ENCODE measurements at places on chromosomes 11 and 22.

GRCh38 chr11:119062779-119063178, 4.8 kb upstream of the VPS11 start:
- no peak for DNase-seq

DNA sequence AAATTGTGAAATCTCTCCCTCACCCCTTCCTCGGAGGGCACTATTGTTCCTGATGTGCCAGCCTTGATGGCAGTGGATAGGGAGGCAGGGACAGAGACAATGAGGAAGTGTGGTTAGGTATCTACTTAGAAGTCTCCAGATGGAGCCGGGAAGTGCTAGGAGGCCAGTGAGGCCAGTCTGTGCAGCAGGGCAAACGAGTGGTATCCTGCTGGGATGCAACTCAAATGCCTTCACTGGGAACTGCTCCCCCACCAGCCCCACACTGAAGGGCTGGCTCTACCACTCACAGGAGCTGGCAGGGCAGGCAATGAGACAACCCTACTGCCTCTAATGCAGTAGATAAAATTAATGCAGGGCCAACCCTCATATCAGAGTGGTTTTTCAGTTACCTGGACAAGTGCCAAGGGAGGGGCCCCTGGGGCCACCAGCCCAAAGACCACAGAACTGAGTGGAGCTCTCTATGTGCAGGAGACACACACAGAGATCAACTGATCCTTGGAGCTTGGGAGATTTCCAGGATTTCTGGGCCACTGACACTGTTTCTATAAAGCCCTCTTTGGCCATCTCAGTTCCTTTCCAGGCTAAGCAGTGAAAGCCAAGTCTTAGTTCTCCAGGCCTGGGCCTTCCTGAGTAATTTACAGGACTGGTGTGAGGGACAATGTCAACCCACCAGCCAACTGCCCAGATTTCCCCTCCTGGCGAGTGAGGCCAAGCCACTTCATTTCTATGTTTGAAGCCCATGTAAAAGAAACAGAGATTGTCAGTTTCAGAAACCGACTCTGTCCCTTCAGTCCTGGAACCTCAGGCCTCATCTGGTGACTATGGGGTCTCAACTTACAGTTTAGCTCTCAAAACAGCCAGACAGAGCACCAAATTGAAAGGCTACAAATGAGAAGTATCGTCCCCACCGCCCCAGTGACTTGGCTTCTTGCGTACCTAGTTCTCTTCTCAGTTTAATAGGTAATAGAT, 4.1 kb downstream of the MIF start:
- no peak for DNase-seq

DNA sequence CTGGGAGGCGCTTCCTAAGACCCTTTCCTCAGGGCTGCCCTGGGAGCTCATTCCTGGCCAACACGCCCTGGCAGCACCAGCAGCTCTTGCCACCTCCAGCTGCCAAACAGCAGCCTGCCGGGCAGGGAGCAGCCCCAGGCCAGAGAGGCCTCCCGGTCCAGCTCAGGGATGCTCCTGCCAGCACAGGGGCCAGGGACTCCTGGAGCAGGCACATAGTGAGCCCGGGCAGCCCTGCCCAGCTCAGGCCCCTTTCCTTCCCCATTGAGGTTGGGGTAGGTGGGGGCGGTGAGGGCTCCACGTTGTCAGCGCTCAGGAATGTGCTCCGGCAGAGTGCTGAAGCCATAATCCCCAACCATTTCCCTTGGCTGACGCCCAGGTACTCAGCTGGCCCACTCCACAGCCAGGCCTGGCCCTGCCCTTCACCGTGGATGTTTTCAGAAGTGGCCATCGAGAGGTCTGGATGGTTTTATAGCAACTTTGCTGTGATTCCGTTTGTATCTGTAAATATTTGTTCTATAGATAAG, 7.6 kb downstream of the SLC39A13 start:
- no peak for DNase-seq

DNA sequence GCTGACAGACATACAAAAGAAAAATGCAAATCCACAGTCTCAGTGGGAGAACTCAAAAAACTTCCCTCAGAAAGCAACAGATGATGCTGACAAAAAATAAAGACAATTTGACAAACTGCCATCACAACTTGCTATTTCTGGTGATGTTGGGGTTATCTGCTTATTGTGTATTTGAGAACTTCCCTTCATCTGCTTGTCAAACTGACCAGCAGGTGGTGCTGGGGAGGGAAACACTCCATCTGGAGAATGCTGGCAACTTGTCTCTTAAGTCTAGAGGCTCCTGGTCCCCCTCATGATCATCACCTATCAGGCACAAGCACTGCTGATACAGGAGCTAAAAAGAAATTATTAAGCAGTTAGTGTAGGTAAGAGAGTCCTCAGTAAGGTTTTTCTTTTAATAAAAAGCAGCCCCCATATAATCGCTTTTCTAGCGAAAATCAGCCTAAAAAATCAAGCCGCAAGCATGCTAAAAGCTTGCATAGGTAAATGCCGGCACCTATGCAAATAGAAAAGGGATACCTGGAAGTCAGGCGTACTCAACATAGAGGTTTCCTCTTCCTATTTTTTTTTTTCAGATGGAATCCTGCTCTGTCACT, 9.8 kb upstream of the FAM111B start:
- DNase-seq, result peak; percentile 50

- DNase-seq, result no peak
These were observed 104.5 kb upstream of the B3GAT1 start for GRCh38 chr11:134516529-134516928.

DNA sequence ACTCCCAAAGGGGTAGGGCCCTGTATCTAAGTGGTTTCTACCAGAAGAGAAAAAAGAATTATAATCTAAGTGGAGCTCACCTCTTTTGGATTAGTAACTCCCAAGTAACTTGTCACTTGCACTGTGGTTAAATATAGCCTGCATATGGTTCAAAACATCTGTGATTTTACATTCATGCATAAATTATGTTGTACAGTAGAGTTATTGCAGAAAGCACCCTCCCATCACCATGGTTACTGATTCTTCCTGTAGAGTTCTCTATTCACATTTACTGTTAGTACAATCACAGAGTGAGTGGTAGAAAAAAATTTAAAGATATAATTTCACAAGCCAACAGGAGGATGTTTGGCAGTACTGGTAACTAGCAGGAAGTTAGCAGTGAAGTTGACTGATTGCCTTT, 80.4 kb downstream of the LRRC4C start:
- DNase-seq, result no peak

- no peak for DNase-seq
These were observed 23.7 kb downstream of the SLC22A6 start for GRCh38 chr11:62961017-62961570.

DNA sequence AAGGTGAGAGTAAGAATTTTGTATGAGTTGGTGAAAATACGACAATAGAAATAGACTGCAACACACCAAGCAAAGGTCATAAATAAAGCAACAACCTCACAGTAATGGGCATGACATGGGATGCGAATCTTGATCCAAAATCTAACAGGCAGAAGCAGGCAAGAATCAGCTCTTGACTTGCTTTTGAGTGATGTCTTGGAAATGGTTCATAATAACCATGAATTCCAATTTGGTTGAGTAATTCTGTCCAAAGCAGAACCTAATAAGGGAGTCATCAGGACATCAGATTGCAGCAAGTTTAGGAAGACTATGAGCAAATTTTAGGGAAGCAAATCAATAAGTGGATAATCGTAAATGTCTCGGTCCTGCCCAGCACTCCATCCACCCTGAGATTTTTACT, 224.0 kb upstream of the ISX start:
- DNase-seq, result no peak

- no peak for DNase-seq
These were observed 68.6 kb upstream of the ATXN10 start for GRCh38 chr22:45602824-45603595.

DNA sequence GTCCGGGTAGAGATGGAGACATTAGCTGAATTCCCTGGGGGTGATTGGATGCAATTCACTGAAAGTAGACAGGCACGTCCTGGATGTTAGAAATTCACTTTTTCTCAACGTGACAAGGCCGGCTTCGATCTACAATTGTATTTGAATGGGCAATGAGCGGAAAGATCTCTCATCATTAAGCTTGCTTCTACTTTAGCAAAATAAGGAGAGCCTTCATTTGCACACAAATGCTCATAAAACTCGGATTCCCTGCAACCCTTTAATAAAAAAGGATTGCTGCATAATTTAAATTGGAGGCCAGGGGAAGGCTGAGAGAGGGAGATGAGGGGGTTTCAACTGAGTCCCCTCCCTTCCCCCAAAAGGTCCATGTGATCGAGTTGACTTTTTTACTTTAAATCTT, 10.6 kb upstream of the PAX6 start:
- DNase-seq, result no peak

DNA sequence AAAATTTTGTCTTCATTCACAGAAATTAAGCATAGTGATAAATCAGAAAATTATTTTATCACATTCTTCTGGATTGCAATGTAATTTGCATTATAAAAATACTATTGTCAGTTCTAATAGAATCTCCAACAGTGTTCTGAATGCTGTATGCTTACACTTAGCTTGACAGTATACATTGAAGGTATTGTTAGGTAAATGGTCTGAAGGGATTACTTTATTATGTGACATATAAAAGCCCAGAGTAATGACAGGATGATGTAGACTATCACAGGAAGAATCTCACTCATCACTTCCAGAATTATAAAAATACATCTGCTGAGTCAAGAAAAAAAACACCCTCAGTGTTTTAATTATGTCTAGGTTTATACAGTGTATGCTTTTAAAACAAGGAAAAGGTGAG, 1532.5 kb upstream of the RAG2 start:
- no peak for DNase-seq

- DNase-seq, result no peak
These were observed 27.6 kb downstream of the NF2 start for GRCh38 chr22:29630987-29631386.

Measured in stimulated activated CD4-positive, alpha-beta T cell treated with anti-CD3 and anti-CD28 coated beads, Interleukin-1b, Interleukin-23, amount 100 ng/mL, for 24 hours (primary cell).